ENCODE measurements at places on chromosomes 1 and 21. TPM values are rescaled to one million over a fixed set of nuclear protein-coding genes. Genes with fewer than 3 reads are reported as not detected.
A peak's percentile ranks its signal among the peaks of the same experiment; 100 is the strongest.

DNA sequence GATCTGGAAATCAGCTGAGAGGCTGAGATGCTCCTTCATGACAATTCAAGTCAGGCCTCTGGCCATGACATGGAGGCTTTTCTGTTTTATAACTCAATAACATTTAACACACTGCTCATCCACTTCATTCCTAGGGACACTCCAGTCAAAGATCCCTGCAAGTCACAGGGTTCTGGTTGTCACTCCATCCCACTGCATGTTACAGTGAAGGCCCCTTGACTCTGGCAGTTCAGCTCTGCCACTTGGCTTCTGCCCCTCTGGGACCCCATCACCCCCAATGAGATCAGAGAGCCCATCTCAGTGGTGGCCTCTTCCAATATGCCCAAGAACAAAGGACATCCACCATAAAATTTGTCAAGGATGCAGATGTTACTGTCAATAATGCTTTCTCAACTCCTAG lies 10.0 kb upstream of the FAM110D start:
- no peak for DNase-seq

DNA sequence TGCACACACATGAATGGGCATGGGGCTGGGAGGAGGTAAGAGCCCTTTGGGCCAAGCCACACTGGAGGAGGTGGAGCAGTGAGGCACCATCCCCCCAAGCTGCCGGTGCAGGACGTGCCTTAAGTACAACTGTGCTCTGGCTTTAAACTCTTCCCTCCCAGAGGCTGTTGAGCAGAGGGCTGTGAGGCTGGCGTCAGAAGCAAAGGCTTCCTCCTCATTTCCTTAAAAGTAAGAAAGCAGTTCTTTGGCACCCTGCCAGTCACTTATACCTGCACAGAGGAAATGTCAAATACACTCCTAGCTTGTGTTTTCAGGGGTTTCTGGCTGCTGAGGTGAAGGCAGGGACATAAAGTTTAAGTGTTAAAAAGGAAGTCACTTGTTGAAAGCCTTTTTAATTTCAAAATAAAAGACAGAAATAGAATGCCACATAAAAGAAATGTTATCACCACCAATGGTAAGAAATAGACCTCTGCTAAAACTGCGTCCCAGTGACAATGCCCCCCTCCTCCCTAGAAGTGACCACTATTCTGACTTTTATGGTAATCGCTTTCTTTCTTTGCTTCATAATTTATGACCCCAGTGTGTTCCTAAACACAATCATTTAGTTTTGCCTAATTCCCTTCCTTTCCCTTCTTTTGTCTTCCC lies 33.0 kb downstream of the LAMC2 start:
- DNase-seq: peak; percentile 54

- no peak for DNase-seq
Measured at GRCh38 chr1:2452201-2452931, 23.7 kb upstream of the PLCH2 start.

REN gene
- total RNA-seq: not detected

MOV10 gene
- total RNA-seq: 29.2 TPM

LRRC7 gene
- 0.16 TPM for total RNA-seq
